Daoy (cell line): ENCODE measurements at places on chromosomes 1 and 21.
A peak's percentile ranks its signal among the peaks of the same experiment; 100 is the strongest.

DNA sequence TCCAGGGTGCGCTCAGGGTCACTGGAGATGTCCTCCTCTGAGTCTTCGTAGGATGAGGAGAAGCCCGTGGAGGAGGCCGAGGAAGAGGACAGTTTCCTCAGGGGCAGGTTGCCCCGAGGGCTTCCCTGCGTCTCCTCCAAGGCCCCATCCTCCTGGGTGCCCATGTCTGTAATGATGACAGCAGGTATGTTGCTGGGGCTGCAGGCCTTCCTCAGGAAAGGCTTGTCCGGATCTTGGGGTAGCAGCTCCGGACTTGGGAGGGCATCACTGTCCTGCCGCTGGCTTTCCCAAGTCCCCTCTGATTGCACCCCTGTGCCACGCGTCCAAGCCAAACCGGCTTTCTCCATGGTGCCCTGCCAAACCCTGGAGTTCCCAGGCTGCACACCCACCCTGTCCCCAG lies 3.5 kb downstream of the ITPKB start:
- no peak for DNase-seq

DNA sequence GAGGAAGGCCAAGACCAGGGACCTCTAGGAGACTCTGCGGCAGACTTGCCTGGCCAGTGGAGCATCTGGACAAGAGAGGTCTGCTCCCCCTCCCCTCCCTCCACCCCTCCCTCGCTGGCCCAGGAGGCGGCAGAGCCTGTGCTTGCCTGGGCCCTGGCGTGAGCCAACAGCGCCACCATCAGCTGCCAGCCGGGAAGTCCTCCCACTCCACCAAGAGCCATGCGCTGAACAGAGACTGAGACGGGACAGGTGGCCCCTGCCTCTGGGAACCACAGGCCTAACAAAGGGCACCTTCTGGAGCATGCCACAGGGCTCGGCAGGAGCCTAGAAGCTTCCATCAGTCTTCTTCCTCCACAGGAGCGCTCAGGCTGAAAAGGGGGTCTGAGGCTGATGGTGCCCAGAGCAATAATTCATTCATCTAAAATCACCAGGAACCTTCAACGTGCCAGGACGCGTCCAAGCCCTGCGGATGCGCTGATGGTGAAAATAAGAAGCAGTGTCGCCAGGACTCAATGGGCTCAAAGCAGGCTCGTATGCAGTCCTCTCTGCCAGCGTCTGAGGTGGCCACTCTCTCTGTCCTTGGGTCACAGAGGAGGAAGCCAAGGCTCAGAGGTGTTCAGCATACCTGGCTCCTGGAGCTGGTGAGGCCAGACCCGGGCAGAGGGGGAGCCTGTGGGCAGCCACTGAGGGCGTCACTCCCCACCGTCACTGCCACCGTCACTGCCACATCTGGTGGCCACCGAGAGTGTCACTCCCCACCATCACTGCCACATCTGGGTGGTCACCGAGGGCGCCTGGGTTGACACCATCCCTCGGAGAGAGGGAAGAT lies 161.2 kb downstream of the NPHP4 start:
- DNase-seq: no peak

DNA sequence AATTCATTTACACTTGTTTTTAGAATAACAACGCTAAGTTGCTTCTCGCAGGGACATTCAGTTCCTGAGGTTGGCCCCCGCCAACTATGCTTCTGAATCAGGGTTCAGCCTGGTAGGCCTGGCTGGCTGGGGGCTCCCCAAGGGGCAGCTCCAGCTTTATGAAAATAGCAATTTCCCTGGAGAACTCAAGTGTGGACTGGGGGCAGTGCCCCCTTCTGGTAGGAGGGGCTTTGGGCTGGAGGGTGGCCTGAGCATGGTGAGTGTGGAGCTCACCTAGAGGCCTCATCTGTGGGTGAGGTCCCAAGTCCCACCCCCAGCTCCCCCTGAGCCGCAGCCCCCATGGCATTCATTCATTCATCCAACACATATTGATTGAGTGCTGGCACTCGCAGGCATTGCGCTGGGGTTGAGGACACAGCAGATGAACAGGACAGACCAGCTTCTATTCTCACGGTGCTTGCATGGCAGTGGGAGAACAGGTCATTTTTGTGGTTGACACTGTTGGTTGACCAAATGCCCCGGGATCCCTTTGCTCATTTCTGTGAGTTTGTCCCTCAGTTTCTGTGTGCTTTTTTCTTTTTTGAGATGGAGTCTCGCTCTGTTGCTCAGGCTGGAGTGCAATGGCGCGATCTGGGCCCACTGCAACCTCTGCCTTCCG lies 79.2 kb downstream of the UBIAD1 start:
- no peak for DNase-seq

GRCh38 chr1:227557962-227558725 lies 5.2 kb upstream of the ZNF678 start:
- DNase-seq: no peak

GRCh38 chr1:152001631-152002584 lies 8.2 kb upstream of the S100A10 start:
- DNase-seq: peak; percentile 84

GRCh38 chr1:38613996-38614395 lies 245.6 kb downstream of the RRAGC start:
- no peak for DNase-seq

DNA sequence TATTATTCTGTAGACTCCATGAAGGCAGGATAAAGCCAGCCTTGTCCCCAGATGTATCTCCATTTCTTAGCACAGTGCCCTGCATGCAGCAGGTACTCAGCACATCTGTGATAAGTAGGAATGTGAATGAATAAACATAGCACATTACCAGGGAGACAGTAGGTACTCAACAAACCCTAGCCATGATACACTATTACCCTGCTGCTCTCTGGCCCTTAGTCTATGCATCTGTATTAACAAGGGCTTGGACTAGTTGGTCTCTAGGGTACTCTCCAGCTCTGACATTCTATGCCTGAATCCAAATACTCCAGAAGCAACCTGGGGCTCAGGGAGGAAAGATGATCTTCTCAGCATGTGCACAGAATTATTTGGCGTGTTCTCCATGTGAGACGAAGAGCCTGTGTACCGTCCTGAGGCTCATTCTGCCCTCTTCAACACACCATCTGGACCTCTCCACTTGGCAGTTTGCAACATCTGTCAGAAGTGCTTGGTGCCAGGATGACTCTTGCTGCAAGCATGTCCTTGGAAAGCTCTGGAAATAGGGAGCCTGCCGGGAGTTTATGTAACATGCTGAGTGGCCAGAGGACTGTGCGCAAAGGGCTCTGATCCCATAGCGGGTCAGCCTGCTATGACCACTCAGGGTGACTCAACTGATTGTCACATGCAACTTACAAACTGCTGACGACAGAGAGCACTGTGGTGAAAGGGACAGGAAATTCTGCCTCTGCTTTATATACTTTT lies 228.2 kb upstream of the USP24 start:
- DNase-seq: peak; percentile 80

DNA sequence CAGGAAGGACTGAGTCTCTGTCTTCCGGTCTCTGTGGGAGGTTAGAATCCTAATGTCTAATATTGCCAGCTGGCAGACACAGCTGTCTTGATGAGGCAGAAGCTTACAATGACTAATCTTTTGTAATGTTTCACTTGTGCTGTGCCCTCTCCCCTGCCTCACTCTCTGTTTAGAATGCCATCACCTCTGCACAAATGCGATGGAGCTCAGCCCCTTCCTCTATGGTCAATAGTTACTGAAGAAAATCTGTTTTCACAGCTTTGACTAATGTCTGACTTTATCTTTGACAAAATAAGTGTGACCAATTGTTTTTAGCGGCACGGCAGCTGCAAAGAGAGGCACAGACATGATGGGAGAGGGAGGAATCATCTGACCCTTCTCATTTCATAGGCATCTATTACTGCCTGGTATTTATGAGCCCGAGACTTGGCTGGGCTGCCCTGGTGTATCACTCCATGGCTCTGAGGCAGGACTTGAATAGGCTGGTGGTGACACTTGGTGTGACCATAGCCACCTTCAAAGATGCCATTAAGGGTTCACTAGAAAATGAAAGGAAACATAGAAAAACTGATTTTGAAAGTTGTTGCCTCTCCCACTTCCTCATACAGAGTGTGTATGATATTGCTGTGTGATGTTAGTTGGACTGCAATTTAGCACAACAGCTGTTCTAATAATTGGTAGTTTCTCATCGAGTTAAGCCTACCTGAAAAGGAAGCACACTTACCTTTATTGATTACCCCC lies 163.2 kb upstream of the NBPF11 start:
- peak; percentile 78 for DNase-seq

- peak; percentile 77 for DNase-seq
Observed at GRCh38 chr1:41486371-41487125, 2.1 kb upstream of the EDN2 start.

- no peak for DNase-seq
Observed at GRCh38 chr1:88186911-88187310, 497.2 kb upstream of the PKN2 start.

- DNase-seq: no peak
Observed at GRCh38 chr1:11703357-11704193, 12.1 kb downstream of the DRAXIN start.

DNA sequence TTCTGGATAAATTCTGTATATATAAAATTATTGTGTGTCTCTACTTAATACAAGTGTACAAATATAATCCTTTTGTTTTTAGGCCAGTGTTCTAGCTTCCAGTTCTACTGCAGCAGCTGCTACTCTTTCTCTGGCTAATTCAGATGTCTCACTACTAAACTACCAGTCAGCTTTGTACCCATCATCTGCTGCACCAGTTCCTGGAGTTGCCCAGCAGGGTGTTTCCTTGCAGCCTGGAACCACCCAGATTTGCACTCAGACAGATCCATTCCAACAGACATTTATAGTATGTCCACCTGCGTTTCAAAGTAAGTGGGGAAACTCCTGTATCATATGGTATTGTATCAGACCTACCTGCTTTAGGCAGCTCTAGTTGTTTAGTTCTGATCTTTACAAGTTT lies 21.3 kb upstream of the OLFML3 start:
- no peak for DNase-seq

- DNase-seq: peak; percentile 84
Observed at GRCh38 chr1:172356620-172357019, 63.9 kb upstream of the C1orf105 start.

DNA sequence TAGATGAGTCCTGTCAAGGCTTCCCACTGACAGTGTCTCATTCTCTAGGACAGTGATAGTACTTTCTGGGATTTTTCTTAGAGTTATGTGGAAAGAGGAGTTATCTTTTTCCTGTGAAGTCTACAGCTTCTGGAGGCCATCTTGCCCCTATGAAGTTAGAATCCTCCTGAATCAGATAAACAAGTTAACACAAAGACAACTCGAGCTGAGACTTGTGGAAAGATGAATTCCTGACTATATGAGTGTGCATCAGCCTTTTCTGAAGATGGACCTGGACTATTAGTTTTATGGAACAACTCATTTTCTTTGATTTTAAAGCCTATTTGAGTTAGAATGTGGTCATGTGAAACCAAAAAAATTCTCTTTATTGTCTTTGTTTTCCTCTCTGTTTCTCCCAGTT lies 290.9 kb downstream of the LRRIQ3 start:
- DNase-seq: no peak

GRCh38 chr21:44326716-44327602 lies 12.2 kb downstream of the CFAP410 start:
- DNase-seq: no peak

GRCh38 chr1:116940814-116941599 lies 31.3 kb downstream of the PTGFRN start:
- peak; percentile 86 for DNase-seq

GRCh38 chr1:22318279-22318981 lies 133.2 kb upstream of the ZBTB40 start:
- DNase-seq: peak; percentile 43

- DNase-seq: no peak
Observed at GRCh38 chr1:203090421-203091198, 4.8 kb upstream of the MYOG start.

- DNase-seq: peak; percentile 74
Observed at GRCh38 chr1:61388566-61388965, 306.2 kb downstream of the NFIA start.

DNA sequence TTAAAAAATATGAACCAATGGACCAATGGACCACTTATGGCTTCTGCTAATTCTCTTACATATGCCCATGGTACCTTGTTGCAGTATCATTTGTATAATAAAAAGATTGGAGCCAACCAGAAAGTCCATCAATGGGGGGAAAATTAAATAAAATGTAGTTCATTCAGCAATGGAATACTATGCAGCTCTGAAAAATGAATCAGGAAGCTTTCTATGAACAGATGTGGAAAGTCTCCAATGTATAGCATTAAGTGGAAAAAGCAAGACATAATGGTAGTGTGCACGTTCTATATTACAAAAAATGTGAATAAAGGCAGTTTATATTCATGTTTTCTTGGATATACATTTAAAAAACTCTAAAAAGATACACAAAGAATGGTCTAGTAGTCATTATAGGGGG lies 101.3 kb downstream of the KCNJ15 start:
- no peak for DNase-seq

DNA sequence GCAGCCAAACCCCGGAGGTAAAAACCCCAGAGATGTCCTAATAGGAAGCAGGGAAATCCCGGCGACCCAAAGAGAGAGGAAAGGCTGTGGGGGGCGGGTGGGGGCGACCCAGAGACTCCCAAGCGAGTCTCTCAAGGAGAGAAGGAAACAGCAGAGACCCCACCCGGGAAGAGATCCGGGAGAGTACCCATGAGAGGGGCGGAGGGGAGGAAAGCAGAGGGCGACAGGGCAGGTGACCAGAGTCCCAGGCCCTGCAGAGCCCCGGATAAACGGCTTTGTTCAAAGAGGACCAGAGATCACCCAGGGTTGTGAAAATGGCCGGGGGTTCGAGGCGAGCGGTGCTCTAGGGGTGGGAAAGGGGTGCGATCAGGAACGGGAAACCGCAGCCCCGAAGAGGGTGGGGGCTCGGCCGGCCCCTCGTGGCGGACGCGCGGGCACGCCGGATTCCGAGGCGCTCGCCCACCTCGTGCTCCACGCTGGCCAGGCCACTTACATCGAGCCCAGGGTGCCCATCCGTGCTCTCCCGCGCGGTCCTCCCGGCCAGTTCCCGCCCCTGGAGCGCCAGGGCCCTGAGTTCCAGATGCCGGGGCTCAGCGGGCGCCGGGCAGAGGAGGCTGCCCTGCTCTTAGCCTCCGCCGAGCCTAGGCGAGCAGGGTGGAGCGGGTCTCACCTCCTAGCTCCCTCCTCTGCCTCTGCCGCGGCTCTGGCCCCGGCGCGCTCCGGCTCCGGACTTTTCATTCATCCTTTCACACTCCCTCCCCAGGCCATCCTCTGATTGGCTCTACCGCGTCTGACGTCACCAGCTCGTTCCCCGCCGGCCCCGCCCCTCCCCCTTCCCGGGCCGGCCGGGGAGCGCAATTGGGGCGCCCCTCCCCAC lies 52.3 kb downstream of the RHBG start:
- DNase-seq: peak; percentile 94

DNA sequence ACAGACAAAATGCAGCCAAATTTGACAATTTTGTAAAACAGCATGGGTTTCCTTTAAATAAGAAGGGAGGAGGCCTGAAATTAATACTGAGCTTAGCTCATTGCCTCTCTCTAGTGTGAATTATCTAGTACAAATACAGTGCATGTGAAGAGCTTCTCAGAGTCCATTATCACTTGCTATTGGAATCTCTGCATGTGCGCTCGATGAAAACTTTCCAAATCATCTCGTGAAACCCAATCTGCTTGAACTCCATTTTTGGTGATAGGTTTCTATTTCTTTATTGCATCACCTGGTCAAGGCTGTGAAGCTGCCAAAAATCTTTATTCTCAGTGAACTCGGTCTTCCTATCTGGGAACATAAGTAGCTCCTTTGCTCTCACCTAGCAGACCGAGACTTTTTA lies 49.5 kb upstream of the LYPLAL1 start:
- DNase-seq: no peak

GRCh38 chr1:198619375-198620140 lies 19.3 kb upstream of the PTPRC start:
- no peak for DNase-seq
